ENCODE measurements at places on chromosomes 6 and 20.
A peak's percentile ranks its signal among the peaks of the same experiment; 100 is the strongest.

- no peak for DNase-seq
These were observed 13.8 kb downstream of the CCN5 start for GRCh38 chr20:44728801-44729443.

DNA sequence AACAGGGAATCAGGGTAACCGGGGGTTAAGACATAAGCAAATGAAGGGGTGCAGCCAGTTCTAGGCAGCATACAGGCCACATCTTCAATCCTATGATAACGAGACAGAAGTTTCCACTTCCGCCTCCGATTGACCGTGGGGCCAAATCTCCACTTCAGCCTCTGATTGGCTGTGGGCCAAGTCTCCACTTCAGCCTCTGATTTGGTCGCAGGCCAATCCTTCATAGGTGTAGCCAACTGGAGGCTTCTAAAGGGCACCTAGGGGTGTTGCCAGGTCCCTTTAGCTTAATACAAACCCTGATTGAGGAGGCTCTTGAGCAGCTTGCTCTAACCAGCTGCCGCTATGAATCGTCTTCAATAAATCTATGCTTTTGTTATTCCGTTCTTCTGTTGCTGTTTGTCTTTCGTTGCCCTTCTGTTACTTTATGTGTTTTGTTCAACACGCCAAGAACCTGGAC, 2.1 kb upstream of the ERGIC3 start:
- DNase-seq = peak; percentile 47

- peak; percentile 63 for DNase-seq
These were observed 115.6 kb downstream of the TMEM170B start for GRCh38 chr6:11653028-11653583.

GRCh38 chr6:88890860-88891845, 72.3 kb downstream of the RNGTT start:
- DNase-seq = no peak

GRCh38 chr6:150928882-150929281, 63.4 kb downstream of the MTHFD1L start:
- no peak for DNase-seq

Measured in activated CD4-positive, alpha-beta T cell treated with anti-CD3 and anti-CD28 coated beads, Interleukin-2, amount 50 U/mL, for 16 hours (primary cell).